ENCODE measurements at places on chromosomes 6 and 20.

DNA sequence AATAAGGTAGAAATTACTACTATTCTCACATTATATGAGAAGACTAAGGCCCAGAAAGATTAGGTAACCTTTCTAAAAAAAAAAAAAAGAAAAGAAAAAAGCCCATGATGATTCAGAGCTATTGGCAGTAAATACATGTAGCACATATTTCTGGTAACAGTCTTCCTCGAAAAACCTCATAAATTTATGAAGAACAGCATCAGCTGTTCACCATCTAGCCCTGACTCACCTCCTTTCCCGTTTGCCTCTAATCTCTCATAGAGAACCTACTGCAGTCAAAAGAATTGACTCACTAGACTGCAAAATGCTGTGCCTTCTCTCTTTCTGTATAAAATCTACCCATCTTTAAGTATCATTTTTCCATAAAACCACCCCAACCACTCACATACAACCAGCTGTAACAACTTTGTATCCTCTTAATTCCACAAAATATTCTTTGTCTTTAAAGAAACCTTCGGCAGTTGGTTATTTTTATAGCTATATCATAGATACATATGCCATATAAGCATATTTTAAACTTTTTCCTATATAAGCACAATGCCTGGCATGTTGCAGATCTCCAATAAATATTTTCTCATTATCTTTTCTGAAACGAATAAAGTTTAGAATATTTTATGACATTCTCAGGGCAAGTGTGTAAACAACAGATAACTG lies 152.7 kb upstream of the ENPP5 start:
- peak; percentile 81 for DNase-seq

DNA sequence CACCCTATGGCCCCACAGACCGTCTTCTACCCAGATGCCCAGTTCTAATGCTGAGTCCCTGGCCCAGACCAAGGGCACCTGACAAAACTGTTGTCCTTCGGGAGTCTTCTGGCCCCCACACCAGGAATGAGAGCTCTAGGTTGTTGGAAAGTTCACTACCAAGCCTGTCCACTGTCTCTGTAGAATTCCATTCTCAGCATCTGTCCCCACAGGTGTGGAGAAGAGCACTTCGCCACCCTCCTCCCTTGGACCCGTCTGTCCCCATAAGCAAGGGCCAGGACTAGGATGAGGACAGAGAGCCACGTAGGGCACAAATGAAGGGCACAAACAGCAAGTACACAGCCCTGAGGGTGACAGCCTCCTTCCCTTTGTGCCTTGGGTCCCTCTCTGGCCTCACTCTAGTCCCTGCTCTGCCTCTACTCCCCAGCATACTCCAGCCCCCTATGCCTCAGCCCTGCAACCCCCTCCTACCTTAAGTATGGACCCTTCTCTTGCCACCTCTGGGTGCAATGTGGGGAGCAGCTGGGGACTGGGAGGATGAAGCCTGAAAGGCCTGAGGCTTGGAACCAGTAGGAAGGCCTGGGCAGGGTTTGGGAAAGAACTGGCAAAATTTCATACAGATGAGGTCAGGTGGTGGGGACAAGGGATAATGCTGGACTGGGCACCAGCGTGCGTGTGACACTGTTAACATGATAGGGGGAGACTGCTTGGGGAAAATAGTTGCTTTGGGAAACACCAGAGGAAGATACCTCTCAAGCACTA lies 4.3 kb downstream of the LZTS3 start:
- no peak for DNase-seq

DNA sequence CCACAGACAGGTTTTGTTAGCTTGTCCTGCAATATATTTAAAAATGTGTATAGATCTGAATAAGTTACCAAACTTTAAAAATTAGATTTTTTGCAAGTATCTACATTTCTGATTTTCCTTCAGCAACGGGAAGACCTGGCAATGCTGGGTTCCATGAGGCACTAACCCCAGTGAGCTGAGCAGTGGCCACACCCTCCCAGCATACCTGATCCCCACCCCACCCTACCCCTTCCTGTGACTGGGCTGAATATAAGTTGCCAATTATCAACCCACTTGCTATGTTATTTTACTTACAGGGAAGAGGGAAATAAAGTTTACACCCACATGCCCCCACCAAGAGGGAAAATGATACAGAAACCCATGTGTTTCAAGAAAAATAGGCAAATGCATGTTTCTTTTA lies 70.3 kb upstream of the RALGAPA2 start:
- no peak for DNase-seq

DNA sequence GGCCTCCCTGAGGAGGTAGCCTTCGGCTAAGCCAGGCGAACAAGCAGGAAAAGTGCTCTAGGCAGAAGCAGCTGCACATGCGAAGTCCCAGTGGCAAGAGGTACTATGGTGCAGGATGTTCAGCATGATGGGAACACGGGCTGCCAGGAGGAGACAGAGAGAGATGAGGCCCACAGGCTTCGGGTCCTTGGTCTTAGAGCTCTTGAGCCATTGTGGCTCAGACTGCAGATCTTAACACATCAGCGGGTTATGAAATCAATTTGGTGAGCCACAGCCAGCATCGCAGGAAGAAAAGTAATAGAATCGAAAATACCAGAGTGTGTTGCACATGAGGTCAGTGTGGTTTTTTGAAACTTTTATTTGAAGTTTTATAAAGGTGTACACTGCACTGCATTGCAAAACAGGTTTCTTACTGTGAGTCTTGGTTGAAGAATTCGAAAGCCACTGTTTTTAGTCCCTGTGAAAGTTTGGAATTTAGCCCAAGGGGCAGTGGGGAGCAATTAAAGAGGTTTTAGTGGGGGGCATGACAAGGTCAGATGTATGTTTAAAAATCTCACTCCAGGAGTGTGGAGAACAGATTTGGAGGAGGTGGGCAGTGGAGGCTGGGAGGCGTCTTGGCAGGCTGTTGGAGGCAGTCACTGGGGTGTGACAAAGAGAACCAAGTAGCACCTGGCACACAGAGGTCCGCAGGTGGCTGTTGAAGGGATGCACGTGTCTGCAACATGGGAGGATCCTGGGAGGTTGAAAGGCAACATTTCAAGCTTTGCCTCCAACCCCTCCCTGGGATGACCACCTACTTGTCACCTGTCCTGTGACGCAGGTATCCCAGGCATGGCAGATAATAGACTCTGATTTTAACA lies 69.3 kb downstream of the EYA2 start:
- DNase-seq = no peak

- DNase-seq = no peak
These were observed 225.5 kb downstream of the BCKDHB start for GRCh38 chr6:80331974-80332373.

DNA sequence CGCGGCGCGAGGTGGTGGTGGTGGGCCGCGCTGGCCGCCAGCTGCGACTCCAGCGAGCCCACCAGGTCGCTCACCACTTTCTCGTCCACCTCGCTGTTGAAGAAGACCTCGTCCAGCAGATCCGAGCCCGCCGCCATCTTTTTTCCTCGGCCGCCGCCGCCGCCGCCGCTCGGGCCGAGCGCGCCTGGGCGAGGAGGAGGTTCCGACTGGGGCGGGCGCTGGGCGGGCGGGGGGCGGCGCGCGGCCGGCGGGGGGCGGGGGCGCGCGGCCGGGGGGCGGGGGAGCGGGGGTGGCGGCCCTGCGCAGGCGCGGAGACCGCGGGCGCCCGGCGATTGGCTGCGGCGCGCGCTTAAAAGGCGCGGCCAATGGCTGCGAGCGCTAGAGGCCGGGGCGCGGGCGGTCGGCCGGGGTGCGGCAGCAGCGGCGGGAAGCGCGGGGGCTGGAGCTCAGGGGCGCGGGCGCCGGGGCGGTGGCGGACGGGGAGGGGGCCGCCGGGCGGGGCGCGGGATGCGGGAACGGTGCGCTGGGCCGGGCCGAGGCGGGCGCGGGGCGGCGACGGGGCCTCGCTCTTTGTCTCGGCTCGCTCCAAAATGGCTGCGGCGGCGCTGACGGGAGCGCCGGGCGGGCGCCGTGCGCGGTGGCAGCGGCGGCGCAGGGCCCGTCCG lies at the start of gene TAF4:
Gene TAF4 (minus strand): TSS at position 208 of the 665 bp plus-strand sequence. CDS start 71 bp downstream, at position 137.
- peak; percentile 66 for DNase-seq

DNA sequence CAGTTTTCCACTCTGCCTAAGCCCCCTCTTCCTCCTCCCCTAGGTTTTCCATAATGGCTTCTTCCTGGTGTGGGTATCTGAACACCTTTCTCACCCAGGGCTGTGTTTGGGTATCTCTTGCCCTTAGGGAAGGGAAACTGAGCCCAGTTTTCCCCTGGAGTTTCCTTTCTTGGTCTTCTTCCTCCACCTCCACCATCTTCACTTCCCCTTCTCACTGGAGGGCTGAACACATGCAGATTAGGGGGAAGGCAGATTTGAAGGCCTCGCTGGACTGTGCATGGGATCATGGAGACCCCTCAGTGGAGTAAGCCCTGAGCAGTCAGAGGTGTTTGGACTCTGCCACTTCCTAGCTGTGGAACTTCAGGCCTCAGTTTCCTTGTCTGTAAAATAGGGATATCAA lies 27.8 kb downstream of the FOXP4 start:
- no peak for DNase-seq

DNA sequence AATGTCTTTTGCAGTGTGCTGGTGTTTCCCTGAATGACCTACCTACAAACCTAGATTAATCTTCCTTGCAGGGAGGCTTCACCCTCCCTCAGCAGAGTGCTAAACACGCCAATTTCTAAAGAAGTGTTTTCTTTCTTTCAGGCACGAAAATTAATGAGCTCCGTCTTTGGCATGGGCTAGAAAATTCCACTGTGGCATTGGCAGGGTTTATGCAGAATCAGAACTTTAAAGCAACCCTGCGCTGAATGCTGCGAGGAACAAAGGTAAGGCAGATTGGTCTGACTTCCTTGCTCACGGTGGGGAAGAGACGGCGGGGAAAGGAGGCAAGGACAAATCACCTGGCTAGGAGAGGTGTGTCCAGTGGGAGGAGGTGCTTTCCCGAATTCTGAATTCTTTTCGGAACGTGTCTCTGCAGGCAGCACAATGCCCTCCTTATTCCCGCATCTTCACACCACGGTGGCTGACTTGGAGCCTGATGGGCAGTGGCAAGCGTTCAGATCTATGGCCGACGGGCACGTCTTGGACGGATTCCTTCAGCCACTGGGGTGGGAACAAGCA lies 6.2 kb upstream of the BANF2 start:
- DNase-seq = no peak

DNA sequence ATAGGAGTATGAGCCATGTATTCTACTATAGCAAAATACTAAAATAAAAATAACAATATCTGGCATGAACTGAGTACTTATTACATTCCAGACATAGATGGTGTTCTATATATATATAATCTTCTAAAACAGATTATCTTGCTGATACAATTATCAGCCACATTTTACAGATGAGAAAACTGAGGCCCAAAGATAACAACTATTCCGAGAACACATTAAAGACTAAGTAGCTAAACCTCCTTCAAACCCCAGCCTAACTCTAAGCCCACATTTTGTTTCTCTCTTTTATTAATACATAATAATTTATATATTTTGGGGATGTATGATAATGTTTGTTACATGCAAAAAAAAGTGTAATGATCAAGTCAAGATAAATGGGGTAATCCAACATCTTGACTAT lies 98.7 kb upstream of the RUNX2 start:
- no peak for DNase-seq

- DNase-seq = no peak
These were observed 8.0 kb downstream of the STMN3 start for GRCh38 chr20:63645218-63645617.

DNA sequence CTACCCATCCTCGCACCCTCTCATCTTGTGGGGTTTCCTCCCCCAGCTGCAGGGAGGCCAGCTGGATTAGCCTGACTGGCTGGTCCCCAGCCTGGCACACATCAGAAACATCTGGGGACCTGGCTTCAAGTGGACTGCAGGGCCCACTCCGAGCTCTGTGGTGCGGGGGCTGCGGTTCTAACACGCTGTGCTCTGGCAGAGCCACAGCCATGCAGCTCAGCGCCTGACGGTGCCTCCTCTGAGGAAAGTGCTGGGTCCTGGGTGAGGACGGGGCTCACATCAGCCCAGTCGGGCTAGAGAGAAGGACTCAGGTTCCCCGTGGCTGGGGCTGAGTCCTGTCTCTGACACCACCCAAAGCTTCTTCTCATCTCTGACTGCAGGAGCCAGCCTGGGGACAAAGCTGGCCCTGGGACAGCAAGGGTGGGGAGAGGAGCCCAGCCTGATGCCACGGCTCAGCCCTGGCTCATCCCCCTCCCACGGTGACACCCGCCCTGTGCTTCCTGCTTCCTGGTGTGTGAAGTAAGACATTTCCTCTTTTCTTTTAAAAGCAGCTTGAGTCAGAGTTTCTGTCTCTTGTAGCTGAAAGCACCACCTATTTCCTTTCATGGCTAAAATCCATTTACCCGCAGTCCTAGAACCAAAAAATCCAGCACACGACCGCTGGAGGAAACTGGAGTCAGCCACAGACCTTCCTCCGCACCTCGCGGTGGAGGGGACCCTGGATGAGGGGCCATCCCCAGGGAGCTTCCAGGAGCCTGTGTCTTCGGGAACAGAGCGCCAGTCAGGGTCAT lies 127.4 kb upstream of the AFDN start:
- DNase-seq = no peak

- DNase-seq = no peak
These were observed 27.0 kb upstream of the CCN5 start for GRCh38 chr20:44688053-44688625.

DNA sequence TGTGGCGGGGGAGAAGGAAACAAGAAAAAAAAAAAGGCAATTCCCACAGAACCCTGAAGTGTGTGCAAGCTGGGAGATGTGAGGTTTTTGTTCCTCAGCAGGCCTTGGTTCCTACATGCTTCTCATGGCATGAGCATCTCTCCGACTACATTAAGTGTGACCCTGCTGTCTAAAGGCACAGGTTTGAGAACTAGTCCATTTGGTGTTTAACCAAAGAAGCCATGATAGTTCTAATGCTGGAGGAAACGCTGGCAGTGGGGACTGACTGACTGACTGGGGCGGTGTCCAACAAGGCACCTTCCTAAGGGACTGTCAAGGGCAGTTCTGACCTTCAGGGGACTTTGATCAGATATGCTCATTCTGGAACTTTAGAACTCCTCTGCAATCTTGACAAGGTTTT lies 3.8 kb downstream of the TXNDC5 start:
- no peak for DNase-seq

DNA sequence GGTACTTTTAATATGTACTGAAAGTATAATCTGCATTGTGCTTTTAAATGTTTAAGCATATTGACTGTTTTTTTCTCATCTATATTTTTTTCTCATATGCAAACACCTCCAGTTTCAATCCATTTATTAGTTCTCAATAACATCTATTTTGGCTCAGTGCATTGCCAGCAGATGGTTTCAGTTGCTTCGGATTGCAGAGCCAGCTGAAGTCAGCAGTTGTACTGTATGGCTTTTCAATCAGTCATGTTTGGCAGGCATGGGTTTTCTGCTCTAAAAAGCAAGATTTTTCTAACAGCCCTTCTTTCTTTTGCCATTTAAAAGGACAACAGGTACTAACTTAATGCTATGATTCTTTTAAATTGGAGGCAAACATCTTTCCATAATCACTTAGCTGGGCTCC lies 121.2 kb downstream of the CD109 start:
- DNase-seq = no peak
